ENCODE measurements at places on chromosomes 3 and 15.

DNA sequence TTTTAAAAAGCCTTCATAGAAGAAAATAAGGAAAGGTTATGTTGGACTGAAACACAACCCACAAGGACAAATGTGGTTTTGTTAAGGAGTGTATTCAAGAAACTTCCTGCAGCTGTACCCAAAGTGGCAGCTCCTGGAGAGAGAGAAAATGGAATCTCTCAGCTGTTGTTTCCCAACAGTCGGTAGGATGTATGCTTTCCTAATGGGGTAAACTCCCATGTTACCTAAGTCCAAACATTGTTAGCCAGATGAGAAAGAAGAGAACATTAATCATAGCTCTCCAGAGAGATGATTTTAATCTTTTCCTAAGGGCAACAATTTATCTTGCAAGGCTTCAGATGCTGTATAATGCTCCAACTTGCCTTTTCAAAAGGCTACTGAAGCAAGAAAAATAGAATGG is 22.6 kb upstream of the TEX9 start:
- no peak for DNase-seq

GRCh38 chr3:42505849-42506410 is 3.5 kb downstream of the VIPR1 start:
- no peak for DNase-seq

DNA sequence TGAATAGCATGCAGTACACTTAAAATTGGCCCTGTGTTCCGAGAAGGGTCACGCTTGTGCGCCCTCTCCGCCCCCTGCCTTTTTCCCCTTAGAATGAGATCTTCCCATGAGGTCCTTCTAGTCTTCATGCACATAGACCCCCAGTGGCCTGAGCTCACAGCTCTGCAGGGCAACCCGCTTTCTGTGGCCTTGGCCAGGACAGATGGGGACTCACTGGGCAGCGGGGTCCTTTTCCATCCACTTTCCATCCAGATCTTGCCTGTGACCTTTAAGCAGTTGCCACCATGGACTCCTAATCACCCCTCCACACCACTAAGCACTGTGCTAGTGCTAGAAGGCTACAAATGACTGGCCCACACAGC is 244.4 kb downstream of the UACA start:
- DNase-seq: no peak

DNA sequence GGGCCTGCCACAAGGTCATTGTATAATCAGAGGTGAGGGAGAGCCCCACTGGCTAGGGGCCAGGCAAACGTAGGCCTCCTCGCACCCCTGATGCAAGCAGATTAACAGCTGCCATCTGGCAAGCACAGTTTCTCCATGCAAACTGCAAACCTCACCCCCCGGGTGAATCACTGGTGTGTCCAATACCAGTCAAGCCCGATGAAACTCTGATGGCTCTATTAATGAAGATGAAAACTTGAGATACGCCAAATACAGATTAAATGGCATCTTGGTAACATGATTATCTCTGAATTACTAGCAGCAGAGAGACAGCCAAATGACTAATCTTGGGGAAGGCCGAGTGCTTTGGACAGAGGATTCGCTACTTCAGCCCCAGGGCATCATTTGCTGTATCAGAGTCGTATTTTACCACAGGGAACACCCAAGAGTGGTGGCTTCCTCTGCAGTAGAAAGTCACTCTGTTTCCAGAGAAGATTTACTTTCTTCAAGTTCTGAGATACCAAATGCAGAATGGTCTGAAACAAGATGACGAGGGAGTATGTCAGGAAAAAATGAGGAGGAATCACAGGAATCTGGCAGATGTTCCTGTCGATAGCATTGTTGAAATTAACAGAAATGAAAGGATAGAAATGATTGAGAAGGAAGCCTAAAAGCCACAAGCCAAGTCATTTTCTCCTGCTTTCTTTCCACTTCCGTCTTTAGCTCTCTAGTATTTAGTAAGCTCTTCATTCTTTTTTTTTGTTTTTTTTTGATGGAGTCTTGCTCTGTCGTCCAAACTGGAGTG is 96.2 kb upstream of the NR2F2 start:
- no peak for DNase-seq

DNA sequence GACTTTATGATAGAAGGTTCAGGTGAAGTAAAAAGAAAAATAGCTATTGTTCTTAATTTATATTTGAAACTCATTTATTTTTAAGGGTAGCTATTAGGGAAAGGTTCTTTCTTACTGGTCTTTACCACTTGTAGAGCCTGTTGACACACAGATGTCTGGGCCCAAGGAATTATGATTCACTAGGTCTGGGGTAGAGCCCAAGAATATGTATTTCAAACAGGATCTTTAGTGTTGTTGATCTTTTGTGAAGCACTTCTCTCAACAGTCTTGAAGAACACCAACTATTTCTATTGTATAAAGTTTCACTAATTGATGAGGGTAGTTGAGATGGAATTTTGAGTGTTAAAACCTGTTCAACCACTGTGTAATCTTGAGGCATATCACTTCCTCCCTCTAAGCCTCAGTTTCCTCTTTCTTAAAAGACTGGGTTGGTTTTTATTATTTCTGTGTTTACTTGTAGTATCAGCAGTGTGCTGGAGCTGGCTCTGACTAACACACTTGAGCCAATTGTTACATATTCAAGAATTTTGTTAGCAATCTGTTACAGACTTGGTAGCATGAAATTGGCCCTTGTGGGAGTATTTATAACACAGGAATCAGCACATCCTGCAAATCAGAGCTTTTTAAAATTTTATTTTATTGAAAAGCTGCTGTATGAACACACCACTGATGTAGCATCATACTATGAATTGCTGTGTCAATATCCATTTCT is 155.9 kb downstream of the RBMS3 start:
- no peak for DNase-seq

DNA sequence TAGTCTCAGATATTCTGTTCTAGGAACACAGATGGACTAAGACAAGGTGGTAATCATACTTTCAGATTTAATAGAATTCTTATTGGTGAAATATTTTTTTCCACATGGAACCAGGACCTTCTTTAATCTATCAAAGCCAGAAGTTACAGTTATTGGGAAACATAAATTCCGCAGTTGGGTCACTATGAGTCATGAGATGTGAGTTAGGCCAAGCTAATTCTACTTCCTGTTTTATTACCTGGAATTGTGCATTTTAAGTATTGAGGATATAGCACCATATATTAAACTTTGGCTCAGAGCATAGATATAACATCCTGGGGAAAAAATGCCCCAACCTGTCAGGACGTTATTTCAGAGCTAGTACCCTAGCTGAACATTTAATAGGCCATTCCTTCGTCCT is 96.4 kb upstream of the P3H2 start:
- no peak for DNase-seq

GRCh38 chr3:138349926-138350665 is 1.7 kb downstream of the MRAS start:
- DNase-seq: no peak

DNA sequence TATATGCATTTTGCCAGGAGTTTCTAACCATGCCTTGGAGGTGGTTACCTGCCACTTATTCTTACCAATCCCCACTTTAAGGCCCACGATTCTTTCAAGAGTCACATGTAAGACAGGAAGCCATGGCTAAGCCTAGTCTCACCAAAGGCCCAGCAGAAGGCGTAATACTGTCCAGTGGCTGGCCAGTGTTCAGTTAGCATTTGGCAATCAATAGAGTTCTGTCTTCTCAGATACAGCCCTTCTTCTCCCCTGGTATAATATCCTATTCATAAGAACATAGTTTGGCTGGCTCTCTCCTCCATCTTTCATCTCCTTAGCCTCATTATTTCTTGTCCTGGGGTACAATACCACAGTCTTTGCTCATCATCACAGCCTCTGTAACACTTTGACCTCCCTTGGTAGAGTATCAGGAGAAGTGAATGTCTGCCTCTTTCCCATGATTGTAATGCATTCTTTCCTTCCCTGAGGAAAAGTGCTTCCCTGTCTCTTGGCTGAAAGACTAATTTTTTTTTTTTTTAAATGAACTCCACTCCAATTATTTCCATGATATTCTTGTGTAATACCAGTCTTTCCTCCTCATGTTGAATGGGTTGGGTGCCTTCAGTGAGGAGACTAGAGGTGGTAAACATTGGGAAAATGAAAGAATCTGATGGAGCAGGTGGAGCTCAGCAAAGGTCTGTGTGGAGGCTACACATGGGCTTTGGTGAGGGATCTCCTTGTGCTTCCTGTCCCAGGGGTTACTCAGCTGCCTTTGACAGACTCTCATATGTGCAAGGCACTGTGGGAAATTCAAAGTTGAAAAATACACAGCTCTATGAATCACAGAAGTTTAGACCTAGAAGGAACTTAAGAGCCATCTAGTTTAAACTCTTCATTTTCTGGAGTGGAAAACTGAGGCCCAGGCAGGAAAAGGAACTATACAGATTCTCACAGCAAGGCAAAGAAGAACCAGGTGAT is 218.2 kb downstream of the P3H2 start:
- DNase-seq: no peak

DNA sequence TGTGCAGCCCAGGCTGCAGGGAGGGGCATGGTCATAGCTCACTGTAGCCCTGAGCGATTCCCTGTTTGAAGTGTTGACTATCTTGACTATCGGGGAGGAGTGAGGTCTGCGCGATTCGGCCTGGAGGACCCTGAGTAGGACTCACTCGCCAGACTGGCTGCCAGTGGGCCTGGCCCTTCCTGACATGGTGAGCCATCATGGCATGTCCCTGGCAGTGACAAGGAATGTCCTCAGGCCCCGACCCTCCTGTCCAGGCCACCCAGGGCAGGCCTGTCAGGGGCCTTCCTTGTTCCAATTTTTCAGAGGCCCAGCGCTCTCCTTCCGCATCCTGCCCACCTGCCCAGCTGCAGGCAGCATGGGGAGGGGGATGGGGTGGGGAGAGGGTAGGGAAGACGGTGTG is 5.2 kb upstream of the OCA2 start:
- DNase-seq: no peak

GRCh38 chr15:41804361-41804760 is 23.5 kb upstream of the JMJD7 start:
- no peak for DNase-seq

- DNase-seq: no peak
These were observed 72.3 kb downstream of the FGF12 start for GRCh38 chr3:192655040-192655439.

DNA sequence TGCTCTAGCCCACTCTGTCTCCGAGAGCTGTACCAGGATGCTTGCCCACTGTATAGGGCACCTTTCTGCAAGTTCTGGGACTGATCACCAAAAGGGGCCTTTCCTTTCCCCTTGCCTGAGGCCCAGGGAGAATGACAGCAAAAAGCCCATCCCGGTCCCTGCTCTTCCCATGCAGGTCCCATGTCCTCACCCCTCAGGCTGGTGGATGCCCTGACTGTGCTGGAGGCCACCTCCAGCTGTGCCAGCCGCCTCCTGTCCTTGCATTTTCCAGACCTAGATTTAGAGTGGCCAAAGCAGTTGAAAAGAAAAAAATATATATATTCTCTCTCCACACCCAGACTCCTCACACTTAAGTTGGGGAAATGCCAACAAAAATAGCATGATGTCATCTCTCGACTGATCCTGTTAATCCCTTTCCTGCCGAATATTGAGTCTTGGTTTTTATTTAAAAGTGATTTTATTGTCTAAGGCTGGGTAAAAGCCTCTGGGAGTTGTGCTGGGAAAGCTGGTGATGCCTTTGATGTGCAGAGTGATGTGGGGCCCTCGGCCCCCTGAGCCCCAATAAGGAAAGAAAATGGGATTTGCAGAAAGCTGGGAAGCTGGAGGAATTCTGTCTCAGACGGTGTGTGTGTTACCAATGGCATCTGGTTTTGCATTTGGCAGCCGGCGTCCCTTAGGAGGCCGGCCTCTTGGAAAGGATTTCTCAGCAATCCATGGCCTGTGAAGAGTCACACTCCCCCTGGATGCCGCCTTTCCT is 29.3 kb upstream of the TPM1 start:
- DNase-seq: no peak

DNA sequence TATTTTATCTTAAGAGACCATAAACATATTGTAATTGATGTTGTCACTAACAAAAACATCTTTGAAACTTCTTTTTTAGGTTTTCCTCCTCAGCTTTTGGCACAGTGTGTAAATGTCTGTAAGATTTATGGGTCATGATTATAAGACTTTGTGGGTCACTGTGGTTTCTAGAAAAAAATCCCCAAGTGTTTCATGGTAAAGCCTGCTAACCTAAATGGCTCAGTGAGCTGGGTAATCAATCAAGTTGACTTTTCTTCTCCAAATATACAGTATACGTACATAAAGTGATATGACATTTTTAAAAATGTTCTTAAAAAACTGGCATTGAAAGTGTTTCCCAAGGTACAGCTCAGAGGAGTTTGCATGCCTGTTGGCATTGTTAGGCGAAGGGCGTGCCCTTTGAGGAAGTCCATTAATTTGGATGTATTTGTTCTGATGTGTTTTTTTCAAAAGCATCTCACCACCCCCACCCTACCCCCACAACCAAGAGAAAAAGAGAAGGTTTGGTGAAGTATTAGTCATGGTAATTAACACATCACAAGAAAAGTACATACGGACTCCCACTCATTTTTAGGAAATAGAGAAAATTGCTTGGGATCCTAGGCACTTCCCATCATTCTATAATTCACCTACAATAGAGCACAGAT is 385.4 kb upstream of the LRRC3B start:
- no peak for DNase-seq

GRCh38 chr3:17707813-17708543 is 34.5 kb downstream of the TBC1D5 start:
- DNase-seq: no peak

DNA sequence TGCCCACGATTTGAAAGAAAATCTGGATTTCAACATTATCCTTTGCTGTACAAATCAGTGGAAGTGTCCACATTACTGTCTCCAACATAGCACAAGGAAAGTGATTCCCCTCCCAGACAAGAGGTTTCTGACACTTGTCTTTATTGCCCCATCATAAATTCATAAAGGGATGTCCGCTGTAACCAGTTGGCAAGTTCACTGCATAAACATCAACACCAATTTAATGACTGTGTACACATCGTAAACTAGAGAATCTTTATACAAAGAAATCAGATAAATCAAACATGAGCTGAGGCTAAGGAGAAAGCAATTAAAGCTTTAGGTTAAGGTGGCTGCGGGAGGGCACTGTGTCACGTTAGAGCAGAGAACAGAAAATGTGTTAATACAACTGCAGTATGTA is 129.8 kb downstream of the MEIS2 start:
- peak; percentile 90 for DNase-seq

DNA sequence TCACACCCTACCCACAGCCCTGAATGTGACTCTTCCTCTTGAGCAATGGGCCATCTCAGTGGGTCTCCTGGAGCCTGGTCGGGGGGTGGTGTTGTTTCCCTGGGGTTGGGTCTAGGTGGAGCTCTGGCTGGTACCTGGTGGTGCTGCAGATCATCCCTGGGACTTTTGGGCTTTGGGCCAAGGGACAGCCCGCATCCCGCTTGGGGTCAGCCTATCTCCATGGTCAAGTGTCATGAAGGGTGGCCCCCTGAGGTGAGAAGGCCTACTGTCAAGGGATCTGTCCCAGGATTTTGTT is 202.0 kb downstream of the UBE3A start:
- no peak for DNase-seq

- no peak for DNase-seq
These were observed 106.1 kb downstream of the WDR76 start for GRCh38 chr15:43932907-43933306.

All from NCI-H1105 treated with DMSO at 0.1 percent for 48 hours (cell line).